ENCODE measurements at places on chromosomes 16 and 17.

- no peak for DNase-seq
Observed at GRCh38 chr17:68127914-68128313, 92.4 kb downstream of the KPNA2 start.

- no peak for DNase-seq
Observed at GRCh38 chr17:6408276-6408675, 26.6 kb downstream of the AIPL1 start.

DNA sequence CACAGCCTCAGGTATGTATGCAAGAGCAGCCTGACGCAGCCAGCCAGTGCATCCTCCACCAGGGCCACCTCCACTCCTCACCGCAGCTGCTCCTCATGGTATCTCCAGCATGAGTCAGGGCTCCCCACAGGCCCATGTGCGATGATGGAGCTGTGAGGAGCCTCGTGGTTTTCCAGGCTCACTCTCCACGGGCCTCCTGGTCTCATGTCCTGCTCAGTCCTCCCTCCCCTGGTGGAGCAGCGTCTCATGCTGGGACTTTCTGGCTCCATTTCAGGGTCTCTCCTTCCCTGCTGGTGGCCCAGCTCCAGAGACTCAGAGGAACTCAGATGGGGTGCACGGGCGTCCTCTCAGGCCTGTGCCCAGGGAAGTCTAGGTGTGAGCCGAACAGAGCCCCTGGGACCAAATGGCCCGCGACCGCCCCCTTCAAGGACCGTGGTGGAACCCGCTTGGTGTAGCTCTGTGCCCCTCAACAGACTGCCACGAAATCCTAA is 70.4 kb downstream of the METRNL start:
- DNase-seq = peak; percentile 3

DNA sequence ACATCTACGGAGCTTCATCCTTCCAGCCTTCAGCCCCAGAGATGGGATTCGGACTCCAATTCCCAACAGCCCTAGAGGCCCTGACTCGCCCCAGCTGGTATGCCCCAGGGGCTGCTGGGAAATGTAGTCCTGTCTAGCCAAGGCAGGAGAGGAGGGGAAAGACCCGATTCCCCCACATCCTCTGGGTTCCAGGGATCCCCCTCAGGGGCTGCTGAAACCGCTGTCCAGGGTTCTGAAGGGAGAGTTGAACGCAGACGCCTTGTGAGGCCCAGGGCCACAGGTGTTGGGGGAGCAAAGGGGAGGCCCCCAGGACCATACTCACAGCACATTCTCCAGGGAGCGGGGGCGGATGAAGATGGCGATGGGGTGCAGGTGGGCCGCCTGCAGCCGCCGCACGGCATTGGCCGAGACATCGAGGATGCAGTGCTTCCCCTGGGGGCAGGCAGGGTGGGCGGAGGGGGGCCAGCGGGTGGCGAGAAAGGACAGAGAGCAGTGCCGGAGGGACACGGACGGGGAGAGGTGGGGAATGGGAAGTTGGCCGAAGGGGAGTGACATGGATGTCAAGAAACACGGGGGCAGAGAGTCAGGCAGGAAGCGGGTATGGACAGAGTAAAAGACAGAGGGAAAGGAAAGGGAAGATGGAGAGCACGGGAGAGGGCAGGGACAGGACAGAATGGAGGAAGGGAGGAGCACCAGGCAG is 12.6 kb upstream of the ASGR1 start:
- peak; percentile 42 for DNase-seq

DNA sequence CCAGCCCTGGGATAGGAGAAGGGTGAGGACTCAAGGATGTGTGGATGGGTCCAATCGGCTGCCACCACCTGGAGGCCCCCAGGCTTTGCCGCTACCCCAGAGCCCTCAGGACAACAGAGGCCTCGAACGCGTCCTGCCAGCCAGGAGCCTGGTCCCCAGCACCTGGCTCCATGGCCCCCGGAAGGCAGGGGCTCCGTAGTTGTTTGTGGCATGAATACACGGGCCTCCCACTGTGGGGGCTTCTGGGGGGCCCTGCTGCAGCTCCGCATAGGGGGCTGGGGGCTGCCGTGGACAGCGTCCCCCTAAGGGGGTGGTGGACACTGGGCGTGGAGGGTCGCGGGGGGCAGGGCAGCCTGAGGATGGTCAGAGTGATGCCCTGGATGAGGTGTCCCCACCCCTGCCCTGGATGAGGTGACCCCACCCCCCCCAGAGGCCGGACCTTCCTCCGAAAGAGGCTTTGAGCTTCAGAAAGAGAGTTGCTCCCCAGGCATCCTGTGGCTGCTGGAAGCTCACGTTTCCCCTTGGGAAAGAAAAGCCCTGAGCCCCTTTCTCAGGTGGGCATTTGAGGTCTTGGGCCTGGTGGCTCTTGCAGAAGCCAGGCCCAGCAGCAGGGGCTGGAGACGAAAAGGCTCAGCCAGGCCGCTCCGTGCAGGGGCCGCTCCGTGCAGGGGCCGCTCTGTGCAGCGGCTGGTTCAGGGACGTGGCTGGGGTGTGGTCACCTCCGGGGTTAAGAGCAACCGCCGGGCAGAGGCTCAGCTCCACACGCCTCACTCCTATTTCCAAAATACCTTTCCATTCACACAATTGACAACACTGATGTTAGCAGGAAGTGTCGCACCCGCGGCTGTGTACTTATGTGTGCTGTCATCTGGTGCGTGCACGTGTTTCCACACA is 40.3 kb upstream of the GNG13 start:
- DNase-seq = no peak

DNA sequence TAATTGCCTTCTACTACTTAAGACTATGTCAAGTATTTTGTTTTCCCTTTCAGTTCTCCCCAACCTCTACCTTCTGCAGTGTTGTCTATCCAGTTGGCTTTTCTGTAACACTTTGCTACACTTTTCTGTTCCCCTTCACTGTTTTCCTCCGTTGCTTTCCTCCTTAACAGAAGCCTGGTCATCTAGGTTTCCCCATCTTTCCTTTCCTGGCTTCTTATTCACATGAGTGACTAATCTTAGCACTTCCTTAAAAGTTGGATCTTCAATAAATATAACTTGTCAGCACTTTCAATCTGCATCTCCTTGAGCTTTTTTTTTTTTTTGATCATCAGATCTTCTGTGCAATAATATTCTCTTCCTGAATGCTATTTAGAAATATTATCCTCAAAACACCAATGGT is 2.8 kb upstream of the SLFN11 start:
- DNase-seq = no peak

DNA sequence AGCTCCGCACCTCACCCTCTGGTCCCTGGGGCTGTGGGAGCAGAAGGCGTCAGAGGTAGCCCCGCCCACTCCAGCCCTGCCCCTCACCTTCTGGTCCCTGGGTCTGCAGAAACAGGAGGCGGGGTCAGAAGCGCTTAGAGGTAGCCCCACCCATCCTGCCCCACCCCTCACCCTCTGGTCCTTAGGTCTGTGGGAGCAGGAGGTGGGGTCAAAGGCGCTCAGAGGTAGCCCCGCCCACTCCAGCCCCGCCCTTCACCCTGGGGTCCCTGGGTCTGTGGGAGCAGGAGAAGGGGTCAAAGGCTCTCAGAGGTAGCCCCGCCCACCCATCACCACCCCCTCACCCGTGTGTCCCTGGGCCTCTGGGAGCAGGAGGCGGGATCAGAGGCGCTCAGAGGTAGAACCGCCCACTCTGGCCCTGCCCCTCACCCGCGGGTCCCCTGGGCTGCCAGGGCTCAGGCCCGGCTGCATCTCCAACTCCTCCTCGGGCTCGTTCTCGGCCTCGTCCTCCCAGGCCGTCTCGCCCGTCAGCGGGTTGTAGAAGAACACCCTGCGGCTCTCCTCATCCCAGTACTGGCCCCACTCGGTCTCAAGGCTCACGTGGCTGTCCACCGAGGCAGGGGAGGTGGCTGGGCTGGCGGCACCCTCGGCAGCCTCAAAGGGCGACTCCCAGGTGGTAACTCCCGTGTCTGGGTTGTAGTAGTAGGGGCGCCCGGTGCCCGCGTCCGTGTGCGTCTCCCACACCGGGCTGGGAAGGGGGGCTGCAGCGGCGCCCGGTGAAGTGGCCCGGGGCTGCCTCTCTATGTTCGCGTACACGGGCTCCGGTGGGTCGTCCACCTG is 27.2 kb downstream of the ARHGAP27 start:
- no peak for DNase-seq

DNA sequence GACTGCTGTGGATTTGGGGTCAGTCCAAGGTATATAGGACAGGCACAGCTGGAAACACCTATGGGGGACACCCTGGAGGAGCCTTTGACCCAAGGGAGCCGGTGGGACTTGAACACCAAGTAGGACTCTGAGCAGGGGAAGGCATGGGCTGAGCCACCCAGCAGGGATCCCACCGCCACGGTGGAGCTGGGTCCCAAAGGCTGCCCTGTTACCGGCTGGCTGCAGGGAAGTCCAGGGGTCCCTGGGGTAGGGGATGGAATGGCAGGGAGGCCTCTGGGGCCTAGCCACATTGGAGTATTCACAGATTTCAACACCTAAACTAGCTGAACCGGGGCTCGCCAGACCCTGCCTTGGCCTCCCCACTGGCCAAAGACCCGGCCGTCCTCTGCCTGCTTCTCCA is 39.7 kb upstream of the CREBBP start:
- DNase-seq = no peak

DNA sequence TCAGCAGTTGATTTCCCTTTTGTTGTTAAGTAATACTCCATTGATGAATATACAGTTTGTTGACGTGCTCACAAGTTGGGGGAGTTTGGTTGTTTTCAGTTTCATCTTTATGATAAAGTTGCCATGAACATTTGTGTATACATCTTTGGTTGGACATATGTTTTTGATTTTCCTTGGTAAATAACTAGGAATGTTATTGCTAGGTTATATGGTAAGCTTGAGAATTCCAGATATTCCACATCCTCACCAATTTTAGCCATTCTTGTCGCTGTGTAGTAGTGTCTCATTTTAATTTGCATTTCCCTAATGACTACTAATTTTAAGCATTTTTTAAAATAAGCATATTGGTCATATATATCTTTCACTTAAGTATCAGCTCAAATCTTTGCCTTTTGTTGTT is 55.0 kb upstream of the RASL10B start:
- DNase-seq = no peak

DNA sequence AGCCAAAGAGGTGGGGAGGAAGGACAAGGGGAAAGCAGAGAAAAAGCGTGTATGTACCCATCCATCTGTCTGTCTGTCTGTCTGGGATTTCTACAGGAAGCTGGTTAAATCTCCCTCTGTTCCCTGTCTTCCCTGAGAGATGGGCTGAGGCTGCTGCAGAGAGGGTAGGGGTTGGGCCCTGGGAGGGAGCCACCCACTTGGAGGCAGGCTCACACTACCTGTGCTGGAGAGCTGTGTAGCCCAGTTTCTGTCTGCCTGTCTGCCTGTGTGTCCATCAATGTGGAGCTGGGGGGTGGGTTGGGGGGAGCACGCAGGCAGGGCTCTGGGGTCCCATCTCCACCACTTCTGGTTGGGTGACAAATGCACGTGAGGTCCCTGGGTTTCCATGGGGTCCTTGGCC is 18.6 kb upstream of the C17orf113 start:
- no peak for DNase-seq

DNA sequence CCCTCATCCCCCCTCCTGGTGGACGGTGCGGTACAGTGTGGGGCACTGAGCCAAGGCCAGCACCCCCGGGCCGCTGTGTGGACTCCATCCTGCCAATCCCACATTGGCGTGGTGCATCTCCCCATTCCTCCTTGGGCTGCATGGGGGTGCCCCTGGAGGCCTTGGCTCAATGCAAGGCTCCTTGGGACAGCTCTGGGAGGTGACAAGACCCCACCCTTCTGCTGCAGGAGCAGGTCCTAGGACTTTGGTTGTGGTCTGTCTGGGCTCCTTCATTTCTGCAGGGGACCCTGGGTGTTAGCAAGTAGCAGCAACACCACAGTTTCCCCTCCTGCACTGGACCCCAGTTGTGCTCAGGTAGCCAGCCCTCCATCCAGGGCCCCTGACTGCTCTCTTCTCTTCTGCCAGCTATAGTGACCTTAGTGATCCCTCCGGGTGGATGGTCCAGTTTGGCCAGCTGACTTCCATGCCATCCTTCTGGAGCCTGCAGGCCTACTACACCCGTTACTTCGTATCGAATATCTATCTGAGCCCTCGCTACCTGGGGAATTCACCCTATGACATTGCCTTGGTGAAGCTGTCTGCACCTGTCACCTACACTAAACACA is 1.3 kb downstream of the PRSS21 start:
- DNase-seq = no peak
